ENCODE measurements at places on chromosomes 7 and 10. TPM values are rescaled to one million over a fixed set of nuclear protein-coding genes. Genes with fewer than 3 reads are reported as not detected.

MYL7 gene
- 1.6 TPM for total RNA-seq

TRRAP gene
- 46.5 TPM for total RNA-seq

ITGA8 gene
- total RNA-seq = not detected

CYP3A5 gene
- total RNA-seq = 0.39 TPM

ATRNL1 gene
- total RNA-seq = 28.7 TPM

- no peaks in the 10 kb centered on the region for H3K4me1 ChIP-seq
- DNase-seq = no peak
- peaks cover 6% of the 10 kb centered on the region for H3K36me3 ChIP-seq
- no peaks in the 10 kb centered on the region for H3K27me3 ChIP-seq
- H3K4me3 ChIP-seq = no peak overlapping the region
Observed at GRCh38 chr10:62230344-62231121, 38.1 kb downstream of the RTKN2 start.

DNA sequence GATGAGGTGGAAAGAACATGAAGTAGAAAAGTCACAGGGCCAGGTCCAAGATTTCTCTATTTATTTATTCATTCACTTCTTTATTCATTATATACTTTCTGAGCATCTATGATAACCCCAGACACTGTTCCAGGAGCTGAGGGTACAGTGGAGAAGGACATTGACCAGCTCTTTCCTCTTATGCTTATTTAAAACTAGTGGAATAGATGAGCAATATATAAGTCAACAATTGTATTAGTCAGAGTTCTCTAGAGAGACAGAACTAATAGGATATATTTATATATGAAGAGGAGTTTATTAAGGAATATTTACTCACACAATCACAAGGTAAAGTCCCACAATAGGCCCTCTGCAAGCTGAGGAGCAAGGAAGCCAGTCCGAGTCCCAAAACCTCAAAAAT lies 15.0 kb upstream of the GPR37 start:
- no peak overlapping the region for H3K27ac ChIP-seq
- no peaks in the 10 kb centered on the region for H3K27me3 ChIP-seq
- peaks cover 3% of the 10 kb centered on the region for H3K36me3 ChIP-seq
- H3K4me3 ChIP-seq = no peak overlapping the region
- no peak for DNase-seq

- no peak for DNase-seq
- H3K27ac ChIP-seq = no peak overlapping the region
- no peak overlapping the region for H3K4me3 ChIP-seq
- H3K36me3 ChIP-seq = peaks cover 12% of the 10 kb centered on the region
- H3K27me3 ChIP-seq = no peaks in the 10 kb centered on the region
- H3K4me1 ChIP-seq = no peaks in the 10 kb centered on the region
Observed at GRCh38 chr7:106203473-106203872, 81.3 kb downstream of the NAMPT start.

DNA sequence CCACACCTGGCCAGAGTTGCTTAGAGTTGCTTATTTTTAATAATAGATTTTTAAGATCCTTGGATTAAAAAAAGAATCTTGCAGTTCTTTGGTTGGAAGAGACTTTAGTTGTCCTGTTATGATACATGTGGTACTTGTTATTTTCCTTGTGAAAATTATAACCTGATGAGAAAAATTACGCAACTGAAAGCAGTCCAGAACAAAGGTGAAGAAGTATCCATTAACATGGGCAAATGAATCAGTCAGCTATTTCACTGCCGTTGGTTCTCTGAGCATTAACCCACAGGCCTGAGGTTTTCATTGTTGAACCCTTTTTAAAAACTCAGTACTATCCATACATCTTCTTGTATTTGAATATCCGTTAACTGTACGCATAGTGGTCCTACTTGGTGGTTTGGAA lies 68.2 kb downstream of the GALNT11 start:
- no peak overlapping the region for H3K4me3 ChIP-seq
- H3K27ac ChIP-seq = no peak overlapping the region
- H3K4me1 ChIP-seq = no peaks in the 10 kb centered on the region
- no peaks in the 10 kb centered on the region for H3K27me3 ChIP-seq
- H3K36me3 ChIP-seq = peaks cover 9% of the 10 kb centered on the region

GRCh38 chr10:68327889-68328786 lies 3.7 kb upstream of the HNRNPH3 start:
- peaks cover 8% of the 10 kb centered on the region for H3K36me3 ChIP-seq
- peaks cover 17% of the 10 kb centered on the region for H3K4me1 ChIP-seq
- DNase-seq = no peak
- peak overlapping the region; percentile 80 for H3K27ac ChIP-seq
- H3K4me3 ChIP-seq = peak overlapping the region; percentile 3

GRCh38 chr10:1360558-1361164 lies 304.5 kb downstream of the WDR37 start:
- H3K36me3 ChIP-seq = no peaks in the 10 kb centered on the region
- peaks cover 43% of the 10 kb centered on the region for H3K4me1 ChIP-seq
- H3K27me3 ChIP-seq = no peaks in the 10 kb centered on the region
- no peak overlapping the region for H3K27ac ChIP-seq
- H3K4me3 ChIP-seq = no peak overlapping the region

GRCh38 chr7:86152926-86153325 lies 490.8 kb upstream of the GRM3 start:
- no peaks in the 10 kb centered on the region for H3K36me3 ChIP-seq
- no peaks in the 10 kb centered on the region for H3K4me1 ChIP-seq
- H3K27me3 ChIP-seq = no peaks in the 10 kb centered on the region
- no peak overlapping the region for H3K27ac ChIP-seq

DNA sequence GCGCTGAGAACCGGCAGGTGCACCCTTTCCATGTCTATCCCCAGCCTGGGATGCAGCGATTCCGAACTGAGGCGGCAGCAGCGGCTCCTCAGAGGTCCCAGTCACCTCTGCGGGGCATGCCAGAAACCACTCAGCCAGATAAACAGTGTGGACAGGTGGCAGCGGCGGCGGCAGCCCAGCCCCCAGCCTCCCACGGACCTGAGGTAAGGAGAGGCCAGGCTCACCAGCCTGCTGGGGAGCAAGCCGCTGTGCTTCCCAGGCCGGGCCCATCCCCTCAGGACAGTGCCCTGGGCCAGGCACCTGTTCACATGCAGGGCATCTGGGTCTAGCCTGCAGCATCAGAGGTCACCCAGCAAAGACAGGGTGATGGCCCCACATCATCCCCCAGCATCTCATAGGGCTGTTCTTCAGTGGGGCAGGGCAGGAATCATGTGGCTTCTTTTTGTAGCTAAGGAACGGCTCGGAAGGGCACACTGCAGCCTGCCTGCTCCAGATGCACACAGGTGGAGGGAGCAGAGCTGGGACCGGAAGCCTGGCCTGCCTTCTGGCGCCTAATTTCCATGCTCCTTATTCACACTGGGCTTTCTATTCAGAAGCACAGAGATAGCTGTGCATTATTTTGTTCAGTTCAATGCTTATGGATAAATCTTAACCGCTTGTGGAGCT lies 18.9 kb downstream of the BAG3 start:
- H3K36me3 ChIP-seq = peaks cover 34% of the 10 kb centered on the region
- H3K4me1 ChIP-seq = peaks cover 39% of the 10 kb centered on the region
- no peaks in the 10 kb centered on the region for H3K27me3 ChIP-seq
- no peak overlapping the region for H3K27ac ChIP-seq
- no peak for DNase-seq

- H3K4me1 ChIP-seq = peaks cover 15% of the 10 kb centered on the region
- no peak for DNase-seq
- H3K27me3 ChIP-seq = no peaks in the 10 kb centered on the region
- no peak overlapping the region for H3K4me3 ChIP-seq
- H3K27ac ChIP-seq = no peak overlapping the region
- H3K36me3 ChIP-seq = no peaks in the 10 kb centered on the region
Observed at GRCh38 chr10:86225103-86225782, 141.4 kb downstream of the GRID1 start.

DNA sequence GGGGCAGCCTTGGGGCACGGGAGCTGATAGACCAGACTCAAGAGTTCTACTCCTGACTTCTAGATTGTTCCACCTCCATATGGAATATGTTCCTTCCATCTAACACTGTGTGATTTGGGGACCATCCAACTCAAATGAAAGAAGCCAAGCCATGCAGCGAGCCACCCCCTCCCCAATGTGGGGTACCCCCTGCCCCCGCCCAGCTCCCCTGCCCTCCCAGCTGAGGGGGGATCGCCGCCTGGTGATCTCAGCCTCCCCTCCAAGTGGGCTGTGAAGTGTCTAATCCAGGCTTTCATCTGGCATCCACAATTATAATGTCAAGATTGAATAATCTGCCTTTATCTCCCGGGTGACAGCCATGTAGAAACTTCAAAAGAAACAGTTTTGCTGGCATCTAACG lies 246.1 kb downstream of the RPS24 start:
- H3K27ac ChIP-seq = no peak overlapping the region
- H3K4me1 ChIP-seq = peaks cover 35% of the 10 kb centered on the region
- no peak overlapping the region for H3K4me3 ChIP-seq
- H3K36me3 ChIP-seq = no peaks in the 10 kb centered on the region

DNA sequence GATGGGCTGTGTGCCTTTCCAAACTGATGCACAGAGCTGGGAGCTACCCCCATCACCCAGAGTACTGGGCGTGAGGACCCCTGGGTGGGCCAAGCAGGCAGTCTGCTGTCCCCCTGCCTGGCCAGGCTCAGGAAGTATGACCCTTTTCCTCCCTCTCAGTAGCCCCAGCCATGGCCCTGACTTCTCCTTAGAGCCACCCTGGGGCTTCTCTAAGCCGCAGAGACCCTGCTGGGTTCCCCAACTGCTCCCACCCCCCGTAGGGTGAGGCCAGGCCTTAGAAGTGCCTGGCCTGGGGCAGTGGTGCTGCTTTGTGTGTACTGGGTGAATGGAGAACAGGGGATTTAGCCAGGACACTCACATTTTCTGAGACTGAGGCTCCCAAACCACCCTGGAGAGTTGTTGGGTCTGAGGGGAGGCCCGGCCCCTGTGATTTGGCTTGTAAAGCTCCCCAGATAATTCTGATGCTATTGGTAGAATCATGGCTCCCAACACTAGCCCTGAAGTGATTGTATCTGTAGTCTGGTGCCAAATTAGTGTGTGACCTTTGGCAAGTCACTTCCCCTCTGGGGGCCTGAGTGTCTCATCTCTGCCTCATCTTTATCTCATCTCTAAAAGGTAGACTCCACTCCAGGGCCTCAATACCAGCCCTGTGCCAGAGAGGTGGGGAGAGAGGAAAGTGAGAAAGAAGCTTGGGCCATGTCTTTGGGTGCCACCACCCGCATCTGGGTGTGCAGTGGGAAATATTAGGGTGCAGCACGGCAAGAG lies 99.7 kb upstream of the PPIF start:
- no peak overlapping the region for H3K27ac ChIP-seq
- H3K4me3 ChIP-seq = no peak overlapping the region
- no peaks in the 10 kb centered on the region for H3K36me3 ChIP-seq
- peaks cover 12% of the 10 kb centered on the region for H3K4me1 ChIP-seq

DNA sequence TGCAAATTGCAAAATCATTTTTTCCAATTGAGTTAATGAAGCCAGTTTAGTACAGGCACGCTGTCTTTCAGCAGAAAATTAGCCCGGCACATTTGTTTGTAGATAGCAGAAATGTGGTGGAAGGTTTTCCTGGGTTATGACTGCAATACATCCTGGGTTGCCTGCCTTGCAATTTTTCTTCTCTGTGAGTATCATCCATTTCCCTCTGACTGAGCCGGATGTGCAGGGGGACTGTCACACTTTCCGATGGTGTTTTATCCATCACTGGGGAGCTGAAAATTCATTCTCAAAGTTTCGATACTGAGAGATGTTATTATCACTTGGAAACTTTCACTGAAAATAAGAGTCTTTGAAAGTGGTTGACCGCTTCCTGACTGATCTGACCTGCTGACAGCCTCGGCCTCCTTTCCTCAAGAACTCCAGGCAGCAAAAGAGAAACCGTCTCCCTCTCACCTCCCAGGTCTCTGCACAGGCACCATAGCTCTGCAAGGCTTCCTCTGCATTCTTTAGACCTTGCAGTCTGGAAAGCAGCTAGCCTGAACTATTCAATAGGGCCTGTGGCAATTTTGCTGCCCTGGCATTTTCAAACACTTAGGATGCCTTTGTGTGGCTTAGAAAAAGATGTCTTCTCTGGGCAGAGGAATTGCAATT lies 320.8 kb upstream of the NRP1 start:
- H3K27me3 ChIP-seq = no peaks in the 10 kb centered on the region
- no peak overlapping the region for H3K27ac ChIP-seq
- H3K36me3 ChIP-seq = peaks cover 12% of the 10 kb centered on the region
- H3K4me3 ChIP-seq = no peak overlapping the region
- DNase-seq = no peak

GRCh38 chr10:96044736-96045135 lies 1.4 kb downstream of the CCNJ start:
- H3K4me1 ChIP-seq = peaks cover 28% of the 10 kb centered on the region
- H3K4me3 ChIP-seq = peak overlapping the region; percentile 89
- DNase-seq = no peak
- peaks cover 30% of the 10 kb centered on the region for H3K36me3 ChIP-seq

- no peak overlapping the region for H3K4me3 ChIP-seq
- no peaks in the 10 kb centered on the region for H3K27me3 ChIP-seq
- peaks cover 4% of the 10 kb centered on the region for H3K36me3 ChIP-seq
- peaks cover 23% of the 10 kb centered on the region for H3K4me1 ChIP-seq
- H3K27ac ChIP-seq = no peak overlapping the region
- DNase-seq = no peak
Observed at GRCh38 chr10:116110736-116111135, 162.3 kb downstream of the GFRA1 start.

GRCh38 chr7:151796091-151796870 lies 80.6 kb downstream of the PRKAG2 start:
- H3K4me3 ChIP-seq = no peak overlapping the region
- H3K36me3 ChIP-seq = no peaks in the 10 kb centered on the region
- H3K4me1 ChIP-seq = peaks cover 25% of the 10 kb centered on the region
- DNase-seq = no peak
- H3K27me3 ChIP-seq = no peaks in the 10 kb centered on the region

- no peak overlapping the region for H3K27ac ChIP-seq
- H3K4me1 ChIP-seq = 0 out of 2 replicates have a peak, but pooled peaks cover 3% of the 10 kb centered on the region
- H3K4me3 ChIP-seq = no peak overlapping the region
- no peak for DNase-seq
- peaks cover 3% of the 10 kb centered on the region for H3K27me3 ChIP-seq
Observed at GRCh38 chr7:85733169-85733915, 546.5 kb upstream of the SEMA3D start.

- H3K4me3 ChIP-seq = no peak overlapping the region
- no peak overlapping the region for H3K27ac ChIP-seq
- H3K36me3 ChIP-seq = peaks cover 18% of the 10 kb centered on the region
- no peaks in the 10 kb centered on the region for H3K27me3 ChIP-seq
- no peak for DNase-seq
- peaks cover 38% of the 10 kb centered on the region for H3K4me1 ChIP-seq
Observed at GRCh38 chr10:95482501-95483233, 78.5 kb downstream of the SORBS1 start.

- H3K27me3 ChIP-seq = no peaks in the 10 kb centered on the region
- H3K4me3 ChIP-seq = no peak overlapping the region
- no peak overlapping the region for H3K27ac ChIP-seq
- H3K36me3 ChIP-seq = no peaks in the 10 kb centered on the region
- H3K4me1 ChIP-seq = peaks cover 3% of the 10 kb centered on the region
Observed at GRCh38 chr7:93715234-93715633, 140.7 kb upstream of the CALCR start.

Data from WTC11 (cell line).